ENCODE measurements at places on chromosomes 5 and 9.

- no peak for DNase-seq
These were observed 132.0 kb downstream of the IZUMO3 start for GRCh38 chr9:24413651-24414050.

DNA sequence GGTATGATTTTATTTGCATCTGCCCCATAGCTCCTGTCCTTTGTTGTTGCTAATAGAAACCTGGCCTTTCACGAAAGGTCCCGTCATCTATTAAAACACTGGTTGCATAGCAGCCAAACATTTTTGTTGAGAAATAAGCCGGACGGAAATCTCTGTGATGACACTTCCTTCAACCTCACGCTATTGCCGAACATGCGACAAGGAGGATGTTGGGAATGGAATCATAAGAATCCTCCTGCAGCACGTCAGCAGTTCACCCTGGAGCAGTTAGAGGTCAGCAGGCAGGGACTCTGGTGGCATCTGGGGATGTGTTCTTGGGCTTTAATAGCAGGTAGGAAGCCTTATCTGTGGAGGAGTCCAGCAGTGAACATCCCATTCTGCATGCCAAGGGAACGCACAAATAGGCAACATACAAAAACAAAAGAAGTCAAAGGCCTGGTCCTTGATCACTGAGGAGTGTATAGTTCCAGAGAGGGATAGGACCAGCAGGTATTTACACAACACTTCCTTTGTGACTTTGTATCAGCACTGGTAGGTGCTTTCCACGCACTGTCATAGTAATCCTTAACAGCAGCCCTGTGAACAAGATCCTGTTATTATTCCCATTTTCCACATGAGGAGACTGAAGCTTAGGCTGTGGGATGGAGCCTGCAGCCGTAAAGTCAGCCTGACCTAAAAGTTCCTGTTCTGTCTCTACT lies 33.4 kb downstream of the ARHGAP26 start:
- no peak for DNase-seq

GRCh38 chr5:24385617-24386016 lies 259.2 kb downstream of the CDH10 start:
- no peak for DNase-seq

DNA sequence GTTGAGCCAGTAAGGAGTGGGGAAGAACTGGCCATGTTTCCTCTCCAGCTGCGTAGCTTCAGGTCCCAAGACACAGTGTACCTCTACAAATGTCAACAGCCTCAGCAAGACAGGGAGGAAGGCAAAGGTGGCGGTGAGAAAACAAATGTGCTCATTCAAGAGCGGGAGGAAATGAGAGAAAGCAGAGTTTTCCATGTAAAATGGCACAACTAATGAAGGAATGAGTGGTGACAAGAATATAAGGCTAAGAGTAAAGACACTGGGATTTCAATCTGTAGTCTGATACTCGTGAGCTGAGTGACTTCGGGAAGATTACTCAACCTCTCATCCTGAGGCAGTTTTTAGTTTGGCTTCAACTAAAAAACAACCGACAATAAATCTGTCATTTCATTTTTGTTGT lies 67.6 kb downstream of the DPYSL3 start:
- no peak for DNase-seq

DNA sequence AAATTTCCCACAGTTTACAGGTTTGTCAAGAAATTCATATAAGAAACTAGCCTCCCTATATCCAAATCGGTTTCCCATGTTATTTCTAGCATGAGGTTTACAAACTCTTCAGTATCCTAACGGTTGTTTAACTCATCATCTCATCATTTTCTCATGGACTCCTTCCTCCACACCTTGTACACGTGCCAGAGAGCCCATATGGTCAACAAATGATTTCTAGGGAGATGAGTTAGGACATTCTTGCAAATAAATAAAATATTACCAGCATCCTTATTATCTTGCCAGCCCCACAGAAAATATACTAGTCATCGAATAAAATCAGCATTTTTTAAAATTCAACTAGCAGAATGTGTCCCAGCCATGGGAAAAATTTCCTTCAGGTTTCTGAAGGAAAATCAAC lies 285.2 kb downstream of the EBF1 start:
- no peak for DNase-seq

DNA sequence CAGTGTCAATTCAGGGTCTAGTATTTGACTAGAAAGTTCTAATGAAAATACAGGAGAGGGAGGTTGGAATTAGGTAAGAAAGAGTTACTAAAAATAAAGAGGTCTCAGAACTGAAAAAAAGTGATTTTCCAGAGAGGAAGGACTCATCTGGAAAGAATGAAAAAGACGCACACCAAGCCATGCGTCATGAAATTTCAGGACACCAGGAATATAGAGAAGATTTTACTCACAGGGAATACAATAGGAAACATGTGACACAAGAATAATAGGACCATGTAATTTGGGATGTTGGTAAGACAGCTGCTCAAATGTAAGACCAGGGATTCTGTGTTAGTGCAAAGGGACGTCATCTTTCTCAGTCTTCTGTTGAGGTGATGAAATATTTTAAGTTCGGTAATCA lies 224.7 kb downstream of the GDNF start:
- no peak for DNase-seq

DNA sequence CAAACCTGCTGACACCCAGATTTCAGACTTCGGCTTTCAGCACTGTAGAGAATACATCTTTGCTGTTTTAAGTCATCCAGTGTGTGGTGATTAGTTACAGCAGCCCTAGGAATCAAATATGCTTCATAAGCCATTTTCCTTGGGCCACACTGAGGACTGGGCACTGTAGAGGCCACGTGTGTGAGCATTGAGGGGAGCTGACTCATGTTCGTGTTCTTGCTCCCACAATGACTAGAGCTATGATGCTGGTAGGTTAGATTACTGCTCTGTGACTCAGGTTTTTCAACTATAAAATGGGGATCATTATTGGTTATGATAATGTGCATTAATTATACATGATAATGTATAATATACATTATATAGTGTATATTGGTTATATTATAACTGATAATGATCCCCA lies 96.5 kb upstream of the PALM2AKAP2 start:
- no peak for DNase-seq

DNA sequence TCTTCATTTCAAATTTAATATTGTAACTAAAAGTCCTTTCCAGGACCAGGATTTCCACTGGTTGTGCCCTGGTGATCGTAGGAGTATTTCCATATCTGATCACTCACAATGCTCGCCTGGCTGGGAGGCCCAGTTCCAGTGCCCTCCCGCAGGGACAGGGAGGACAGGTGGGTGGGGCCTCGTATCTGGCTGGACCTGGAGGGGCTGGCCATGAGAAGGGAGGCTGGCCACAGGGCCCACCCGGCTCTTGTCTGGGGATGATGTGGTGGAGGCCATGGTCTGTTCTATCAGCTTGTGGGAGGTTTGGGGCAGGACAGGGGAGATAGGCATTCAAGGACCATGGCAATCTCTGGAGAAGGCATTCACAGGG lies 286.4 kb downstream of the GADD45G start:
- DNase-seq: no peak

DNA sequence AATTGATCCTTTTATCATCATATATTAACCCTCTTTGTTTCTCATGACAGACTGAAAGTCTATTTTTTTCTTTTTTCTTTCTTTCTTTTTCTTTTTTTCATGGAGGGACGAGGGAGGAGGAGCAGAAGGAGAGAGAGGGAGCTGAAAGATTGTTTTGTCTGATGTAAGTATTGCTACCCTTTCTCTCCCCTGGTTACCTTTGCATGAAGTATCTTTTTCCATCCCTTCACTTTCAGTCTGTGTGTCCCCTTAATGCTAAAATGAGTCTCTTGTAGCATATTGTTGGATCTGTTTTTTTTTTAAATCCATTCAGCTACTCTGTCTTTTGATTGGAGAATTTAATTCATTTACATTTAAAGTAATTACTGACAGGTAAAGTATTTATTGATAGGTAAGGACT lies 27.5 kb upstream of the SERINC5 start:
- DNase-seq: no peak

GRCh38 chr9:98391406-98391805 lies 136.0 kb upstream of the TBC1D2 start:
- DNase-seq: no peak

DNA sequence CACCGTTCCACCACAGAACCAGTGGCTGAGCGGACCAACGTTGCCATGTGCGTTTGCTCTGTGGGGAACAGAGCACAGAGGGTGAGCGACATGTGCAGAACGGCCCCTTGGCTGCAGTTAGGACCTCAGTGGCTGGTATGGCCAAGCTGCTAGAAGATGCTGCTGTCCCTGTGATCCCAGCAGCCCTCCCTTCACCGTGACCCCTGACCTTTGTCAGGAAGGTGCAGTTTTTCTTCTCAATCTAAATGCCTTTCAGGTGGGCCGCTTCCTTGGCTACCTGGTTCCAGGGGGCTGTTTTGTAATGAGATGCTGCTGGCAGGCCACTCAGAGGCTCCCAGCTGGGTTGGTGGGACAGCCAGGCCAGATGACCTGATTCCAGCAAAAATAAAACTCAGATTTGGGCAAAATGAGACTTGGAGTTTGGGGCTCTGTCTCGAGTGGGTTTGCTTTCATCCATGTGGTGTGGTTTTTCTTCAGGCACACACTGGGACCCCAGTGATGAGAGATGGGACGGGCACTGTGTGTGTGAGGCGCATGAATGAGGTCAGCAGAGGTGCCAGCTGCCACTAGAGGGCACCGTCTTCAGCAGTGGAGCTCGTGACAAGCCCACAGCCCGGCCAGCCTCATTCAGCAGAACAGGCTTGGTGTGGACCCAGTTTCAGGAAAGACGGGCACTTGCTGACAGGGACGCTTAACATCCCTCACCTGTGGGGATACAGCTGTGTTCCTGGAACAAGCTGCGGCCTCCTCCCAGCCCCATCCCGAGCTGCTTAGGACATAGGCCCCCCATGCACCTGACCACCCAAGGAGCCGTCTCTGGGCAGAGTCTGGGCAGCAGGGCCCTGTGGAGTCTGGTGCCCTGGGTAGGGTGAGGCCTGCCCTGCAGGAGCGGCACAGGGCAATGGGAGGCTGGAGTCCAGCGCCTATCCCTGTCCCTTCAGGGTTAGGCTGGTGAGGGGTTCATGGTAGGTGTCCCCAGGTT lies 4.1 kb downstream of the MRPS2 start:
- DNase-seq: peak; percentile 33

Data from effector CD4-positive, alpha-beta T cell (primary cell).